ENCODE measurements at places on chromosomes 3 and 15. TPM values are rescaled to one million over a fixed set of nuclear protein-coding genes. Genes with fewer than 3 reads are reported as not detected.

Gene IL17RD
- total RNA-seq = 17.2 TPM

Gene TKT
- 423 TPM for total RNA-seq

Gene PROS1
- 29.7 TPM for total RNA-seq

Gene NAALADL2
- 12.5 TPM for total RNA-seq

DNA sequence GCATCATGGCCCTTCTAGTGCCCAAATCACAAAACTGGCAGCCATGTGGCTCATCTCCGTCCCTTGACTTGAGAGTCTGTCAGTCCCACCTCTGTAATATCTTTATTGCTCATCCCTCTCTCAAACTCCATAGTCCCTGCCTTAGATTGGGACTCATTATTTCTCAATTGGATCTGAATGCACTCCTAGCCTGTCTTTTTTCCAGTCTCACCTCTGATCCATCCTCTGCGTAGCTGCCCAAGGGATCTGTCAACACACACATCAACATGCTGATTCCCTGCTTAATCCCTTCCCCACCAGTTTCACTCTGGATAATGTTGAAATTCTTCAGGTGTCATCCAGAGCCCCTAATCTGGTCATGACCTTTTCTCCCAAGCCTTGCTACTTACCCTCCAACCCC, 39.3 kb downstream of the NMNAT3 start:
- no peak for DNase-seq

GRCh38 chr15:37080261-37080921, 20.0 kb downstream of the MEIS2 start:
- no peak for DNase-seq

GRCh38 chr15:42367041-42367440, 7.7 kb downstream of the CAPN3 start:
- no peak for DNase-seq

DNA sequence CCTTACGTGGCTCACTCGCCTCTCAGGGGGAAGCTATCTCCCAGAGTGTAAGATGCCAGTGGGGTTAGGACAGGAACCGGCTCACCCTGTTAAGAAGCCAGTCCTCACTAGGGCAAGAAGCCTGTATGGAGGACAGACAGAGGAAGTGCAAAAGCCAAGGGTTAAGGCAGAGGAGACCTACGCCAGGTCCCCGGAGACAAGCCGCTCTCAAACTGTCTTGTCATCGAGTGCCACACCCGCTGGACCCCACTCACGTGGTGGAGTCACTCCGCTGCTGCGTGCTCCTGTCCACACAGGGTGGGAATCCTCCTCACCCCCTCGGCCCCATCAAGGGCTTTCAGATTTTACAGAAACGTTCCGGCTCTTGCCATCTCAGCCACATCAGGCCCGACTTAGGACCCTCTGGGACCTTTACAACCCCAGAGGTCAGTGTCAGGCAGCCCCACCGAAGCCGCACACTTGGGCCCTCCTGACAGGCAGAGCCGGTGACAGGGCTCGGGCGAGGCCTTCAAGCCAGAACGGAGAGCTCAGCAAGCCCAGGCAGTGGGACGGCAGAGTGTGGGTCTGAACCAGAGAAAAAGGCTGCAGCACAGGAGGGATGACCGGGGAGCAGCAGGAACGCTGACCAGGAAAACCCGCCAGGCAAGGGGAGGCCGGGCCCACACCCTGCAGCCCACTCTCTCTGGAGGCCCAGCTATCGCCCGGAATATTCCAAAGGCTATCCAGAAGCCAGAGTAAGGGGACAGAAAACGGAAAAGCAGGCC, 61.7 kb downstream of the XXYLT1 start:
- peak; percentile 93 for DNase-seq

GRCh38 chr15:74389241-74390048, 22.0 kb upstream of the CYP11A1 start:
- no peak for DNase-seq
